ENCODE measurements at places on chromosomes 2 and 18.

GRCh38 chr2:15731889-15732271 lies 140.2 kb downstream of the DDX1 start:
- H3K4me1 ChIP-seq, result no peaks in the 10 kb centered on the region
- no peaks in the 10 kb centered on the region for H3K36me3 ChIP-seq
- peaks cover 8% of the 10 kb centered on the region for H3K27me3 ChIP-seq
- H3K4me3 ChIP-seq, result no peak overlapping the region
- H3K27ac ChIP-seq, result no peak overlapping the region

DNA sequence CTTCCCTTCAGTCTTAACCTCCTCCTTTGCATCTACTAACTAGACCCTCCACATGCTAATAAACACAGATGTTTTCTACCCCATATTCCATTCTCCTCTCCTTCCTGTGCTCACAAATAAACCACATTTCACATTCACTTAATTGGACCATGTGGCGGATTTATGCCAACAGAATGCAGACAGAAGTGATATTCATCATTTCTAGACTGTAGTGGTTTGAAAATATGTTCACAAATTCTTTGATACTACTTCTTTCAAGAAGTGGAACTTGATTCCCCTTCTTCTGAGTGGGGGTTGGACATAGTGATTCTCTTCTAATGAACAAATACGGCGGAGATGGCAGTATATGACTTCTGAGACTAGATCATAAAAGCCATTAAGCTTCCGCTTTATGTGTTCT lies 73.5 kb upstream of the SPTBN1 start:
- no peak overlapping the region for H3K4me3 ChIP-seq
- H3K4me1 ChIP-seq, result no peaks in the 10 kb centered on the region
- peaks cover 4% of the 10 kb centered on the region for H3K27me3 ChIP-seq
- no peak for DNase-seq

- H3K27ac ChIP-seq, result peak overlapping the region; percentile 24
- no peaks in the 10 kb centered on the region for H3K27me3 ChIP-seq
- DNase-seq, result no peak
- no peaks in the 10 kb centered on the region for H3K36me3 ChIP-seq
- H3K4me1 ChIP-seq, result peaks cover 6% of the 10 kb centered on the region
Measured at GRCh38 chr2:153106802-153107477, 371.6 kb downstream of the RPRM start.

DNA sequence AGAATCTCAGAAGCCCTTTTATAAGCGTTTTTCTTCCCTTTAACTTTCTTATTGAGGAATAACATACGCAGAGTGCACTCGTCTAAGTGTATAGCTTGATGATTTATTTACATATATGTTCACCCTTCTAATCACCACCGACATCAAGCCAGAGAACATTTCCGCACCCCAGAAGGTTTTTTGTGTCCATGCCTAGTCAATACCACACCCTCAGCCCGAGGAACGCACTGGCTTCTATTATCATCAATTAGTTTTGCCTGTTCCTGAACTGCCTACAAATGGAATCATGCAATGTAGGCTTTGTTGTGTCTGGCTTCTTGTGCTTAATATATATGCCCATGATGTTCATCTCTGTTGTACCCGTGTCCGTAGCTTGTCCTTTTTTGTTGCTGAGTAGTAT lies 27.7 kb downstream of the SDC1 start:
- no peak overlapping the region for H3K4me3 ChIP-seq
- no peak overlapping the region for H3K27ac ChIP-seq
- DNase-seq, result no peak
- H3K36me3 ChIP-seq, result no peaks in the 10 kb centered on the region
- H3K4me1 ChIP-seq, result no peaks in the 10 kb centered on the region

DNA sequence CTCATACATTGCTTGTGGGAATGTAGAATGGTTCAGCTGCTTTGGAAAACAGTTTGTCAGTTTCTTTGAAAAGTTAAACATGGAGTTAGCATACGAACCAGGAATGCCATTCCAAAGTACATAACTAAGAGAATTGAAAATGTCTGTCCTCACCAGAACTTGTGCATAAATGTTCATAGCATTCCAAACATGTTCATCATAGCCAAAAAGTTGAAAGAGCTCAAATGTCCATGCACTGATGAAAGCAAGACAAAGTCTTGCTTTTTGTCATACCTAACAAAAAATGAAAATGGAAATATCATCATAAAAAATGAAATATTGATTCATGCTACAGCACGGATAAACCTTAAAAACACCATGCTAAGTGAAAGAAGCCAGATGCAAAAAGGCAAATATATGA lies 408.8 kb upstream of the UBE2E3 start:
- no peak for DNase-seq
- no peaks in the 10 kb centered on the region for H3K27me3 ChIP-seq
- no peaks in the 10 kb centered on the region for H3K36me3 ChIP-seq
- H3K4me3 ChIP-seq, result no peak overlapping the region
- no peaks in the 10 kb centered on the region for H3K4me1 ChIP-seq
- no peak overlapping the region for H3K27ac ChIP-seq

Measured in activated naive CD4-positive, alpha-beta T cell treated with anti-CD3 and anti-CD28 coated beads, Interleukin-2, amount 10 ng/mL, durations not matched to agents 7 days and 5 days (primary cell).